Heart left ventricle (tissue), 16 donors: ENCODE measurements at places on chromosomes 12 and 14.

DNA sequence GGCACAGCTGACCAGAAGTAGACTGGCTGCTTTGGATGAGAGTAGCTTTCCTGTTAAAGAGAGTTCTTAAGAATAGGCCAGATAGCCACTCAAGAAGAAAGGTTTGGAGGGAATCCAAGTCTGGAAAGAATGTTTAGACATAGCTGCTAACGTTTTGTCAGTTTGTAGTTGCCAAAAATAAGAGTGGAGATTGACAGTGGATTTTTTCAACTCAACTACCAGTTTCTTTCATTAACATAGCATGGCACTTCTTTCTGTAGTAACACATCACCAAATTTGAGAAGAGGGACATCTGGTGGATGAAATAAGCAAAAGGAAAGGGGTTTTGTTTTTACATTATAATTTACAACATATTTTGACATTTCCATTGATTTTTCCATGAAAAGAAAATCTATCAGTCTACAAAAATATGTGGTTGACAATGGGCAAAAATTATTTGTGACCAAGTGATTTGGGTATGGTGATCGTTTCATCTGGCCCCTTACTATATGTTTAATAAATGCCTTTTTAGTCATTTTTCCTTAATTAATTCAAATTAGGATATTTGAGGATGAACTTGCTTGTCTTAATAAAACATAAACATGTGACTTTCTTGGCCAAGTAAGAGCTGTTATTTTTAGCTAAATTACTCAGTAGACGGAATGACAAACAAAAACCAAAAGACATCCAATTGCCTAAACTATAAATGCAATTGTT lies 71.1 kb downstream of the PTPRR start:
- no peak for DNase-seq

DNA sequence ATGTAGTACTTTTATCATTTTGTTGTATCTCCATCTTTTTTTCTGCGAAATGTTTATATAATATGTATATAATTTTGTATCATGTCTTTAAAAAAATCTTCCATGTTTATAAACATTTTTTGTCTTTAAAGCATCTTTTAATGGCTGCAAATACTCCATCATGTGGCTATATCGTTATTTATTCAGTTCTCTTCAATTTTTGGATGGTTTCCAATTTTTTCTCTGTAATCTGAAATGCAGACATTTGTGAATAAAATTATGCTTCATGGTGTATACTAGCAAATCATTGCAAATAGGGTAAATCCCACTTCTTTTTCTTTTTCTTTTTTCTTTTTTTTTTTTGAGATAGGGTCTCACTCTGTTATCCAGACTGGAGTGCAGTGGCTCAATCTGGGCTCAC lies 54.0 kb downstream of the CPSF2 start:
- no peak for DNase-seq

GRCh38 chr12:115194448-115194847 lies 510.5 kb upstream of the TBX3 start:
- DNase-seq, result no peak

GRCh38 chr14:47454025-47454424 lies 221.4 kb downstream of the MDGA2 start:
- DNase-seq, result no peak

DNA sequence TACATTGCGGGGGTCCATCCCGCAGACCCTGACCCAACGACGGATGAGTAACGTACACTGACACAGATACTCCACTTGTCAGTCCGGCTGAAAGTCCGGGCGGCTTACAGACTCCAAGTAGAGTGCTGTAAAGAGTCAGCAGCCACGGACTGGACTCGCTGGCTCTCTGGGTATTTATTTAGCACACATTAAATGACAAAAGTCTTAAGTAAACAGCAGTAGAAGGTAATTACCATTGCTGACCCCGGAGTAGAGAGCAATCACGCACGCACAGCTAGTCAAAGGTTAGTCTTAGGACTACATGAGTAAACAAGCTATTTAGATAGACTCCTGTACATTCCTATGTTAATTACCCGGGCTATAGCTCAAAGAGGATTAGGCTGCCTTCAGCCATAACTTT lies 780.9 kb downstream of the RPS29 start:
- DNase-seq, result no peak

DNA sequence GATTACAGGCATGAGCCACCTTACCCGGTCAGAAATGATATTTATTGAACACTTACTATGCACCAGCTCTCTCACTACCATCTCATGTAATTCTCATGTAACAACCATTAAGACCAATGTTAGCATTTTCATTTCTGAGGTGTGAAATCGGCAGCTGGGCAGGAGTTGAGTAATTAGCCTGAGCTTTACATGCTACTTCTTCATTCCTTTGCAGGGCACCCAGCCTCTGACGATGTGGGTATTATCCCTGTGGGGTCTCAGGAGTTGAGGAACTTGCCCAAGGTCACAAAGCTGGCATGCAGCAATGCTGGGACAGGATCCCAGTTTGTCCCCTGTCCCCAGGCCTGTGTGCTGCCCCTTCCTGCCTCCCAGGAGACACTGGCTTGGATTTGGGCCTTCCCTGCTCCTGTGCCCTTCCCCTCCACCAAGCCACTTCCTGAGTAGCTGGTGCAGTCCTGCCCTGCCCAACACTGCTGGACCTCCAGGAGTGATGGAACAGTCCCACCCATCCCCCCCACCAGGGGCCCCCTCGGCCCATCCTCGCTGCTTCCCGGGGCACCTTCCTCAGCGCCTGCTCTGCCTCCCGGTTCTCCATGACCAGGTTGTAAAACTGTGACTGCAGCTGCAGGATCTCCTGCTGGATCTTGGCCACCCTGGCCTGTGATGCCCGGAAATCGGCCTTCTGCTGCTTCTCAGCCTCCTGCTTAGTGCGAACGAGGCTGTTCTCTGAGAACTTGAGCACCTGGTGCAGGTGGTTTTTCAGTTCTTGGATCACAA lies 14.7 kb downstream of the RITA1 start:
- no peak for DNase-seq

DNA sequence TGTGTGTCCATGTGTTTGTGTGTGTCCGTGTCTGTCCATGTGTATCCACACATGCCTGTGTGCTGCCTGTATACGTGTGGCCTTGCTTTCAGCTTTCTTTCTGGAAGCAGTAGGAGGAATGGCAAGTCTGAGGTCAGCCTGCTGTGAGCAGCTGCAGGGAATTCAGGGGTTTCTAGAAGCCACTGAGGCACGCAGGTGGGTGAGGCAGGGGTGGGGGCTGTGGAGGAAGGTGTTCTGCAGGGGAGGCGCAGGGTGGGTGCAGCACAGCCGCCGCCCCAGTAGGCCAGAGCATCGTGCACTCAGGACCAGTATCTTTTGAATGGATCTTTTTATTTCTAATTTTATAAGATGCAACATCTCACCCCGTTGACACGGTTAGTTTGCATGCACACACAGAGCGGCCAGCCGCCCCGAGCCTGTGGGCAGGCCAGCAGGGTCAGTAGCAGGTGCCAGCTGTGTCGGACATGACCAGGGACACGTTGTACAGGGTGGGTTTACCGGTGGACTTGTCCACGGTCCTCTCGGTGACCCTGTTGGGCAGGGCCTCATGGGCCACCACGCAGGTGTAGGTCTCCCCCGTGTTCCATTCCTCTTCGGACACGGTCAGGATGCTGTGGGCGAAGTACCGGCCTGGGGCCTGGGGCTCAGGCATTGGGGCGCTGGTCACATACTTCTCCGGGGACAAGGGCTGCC lies 327.7 kb downstream of the TMEM121 start:
- DNase-seq, result no peak

GRCh38 chr14:83779266-83779665 lies 1750.7 kb upstream of the FLRT2 start:
- DNase-seq, result no peak

GRCh38 chr12:114286145-114286544 lies 119.8 kb downstream of the TBX5 start:
- DNase-seq, result no peak

DNA sequence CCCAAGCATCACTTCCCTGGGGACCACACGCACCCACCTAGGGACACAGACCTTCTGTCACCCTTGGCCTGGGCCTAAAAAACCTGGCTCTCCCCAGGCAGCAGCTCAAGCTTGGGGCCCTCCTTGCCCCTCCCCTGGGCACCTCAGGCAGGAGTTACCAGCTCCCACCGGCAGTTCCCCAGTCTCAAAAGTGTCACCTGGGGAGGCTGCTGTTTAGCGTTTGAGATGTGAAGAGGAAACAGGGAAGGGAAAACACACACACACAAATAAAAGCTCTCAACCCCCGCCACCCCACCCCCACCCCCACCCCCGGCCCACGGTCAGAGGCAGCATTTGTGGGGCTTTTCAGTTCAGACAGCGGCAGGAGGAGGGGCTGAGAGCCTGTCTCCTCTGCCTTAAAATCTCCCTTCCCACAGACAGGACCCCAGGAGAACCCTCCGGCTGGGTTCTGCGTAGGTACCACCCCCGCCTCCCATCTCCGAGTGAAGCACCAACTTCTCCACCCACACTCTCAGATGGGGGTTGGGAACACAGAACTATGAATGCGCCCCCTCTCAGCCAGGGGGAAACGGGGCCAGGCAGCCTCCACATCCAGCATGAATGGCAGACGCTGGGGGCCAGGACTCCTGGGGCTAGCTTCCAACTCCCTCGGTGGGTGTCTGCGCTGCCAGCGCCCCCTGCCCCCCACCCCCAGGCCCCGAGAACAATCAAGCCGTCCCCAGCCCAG lies 3.0 kb downstream of the NCOR2 start:
- DNase-seq, result no peak

DNA sequence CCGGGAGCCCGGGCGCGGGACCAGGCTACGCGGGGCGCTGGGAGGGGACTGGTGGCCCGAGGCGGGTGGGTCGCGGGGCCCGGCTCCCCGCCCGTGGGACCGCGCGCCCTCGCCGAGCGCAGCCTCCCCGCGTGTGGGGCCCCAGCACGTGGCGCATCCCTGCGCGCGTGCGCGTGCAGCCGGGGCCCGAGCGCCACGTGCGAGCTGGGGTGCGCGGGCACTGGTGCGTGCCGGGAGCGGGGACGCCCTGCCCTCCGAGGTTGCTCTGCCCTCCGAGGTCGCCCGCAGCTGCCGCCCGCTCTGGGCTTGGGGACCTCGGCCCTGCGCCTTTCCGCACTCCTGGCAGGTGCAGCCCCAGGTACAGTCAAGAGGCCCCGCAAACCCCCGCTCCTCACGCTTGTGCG lies 365 bp upstream of the CCDC88C start:
- DNase-seq, result no peak

- DNase-seq, result no peak
These were observed 54.1 kb downstream of the GRIP1 start for GRCh38 chr12:66624806-66625205.

DNA sequence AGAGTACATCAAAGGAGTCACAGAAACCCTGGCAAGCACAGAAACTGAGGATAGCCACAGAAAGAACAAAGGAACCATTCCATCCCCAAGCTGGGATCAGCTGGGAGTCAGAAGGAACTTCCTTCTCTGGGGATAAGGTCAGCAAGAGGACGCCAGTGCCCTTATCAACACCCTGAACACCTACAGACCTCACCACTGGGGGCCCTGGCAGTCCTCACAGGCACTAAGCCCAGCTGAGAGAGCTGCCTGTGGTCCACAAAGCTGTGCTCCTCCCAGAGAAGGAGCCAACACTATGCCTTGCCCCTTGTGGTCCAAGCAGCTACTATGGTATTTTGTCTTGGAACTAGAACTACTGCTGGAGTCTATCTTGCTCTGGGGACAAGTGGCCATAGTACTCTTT lies 171.1 kb upstream of the CCDC196 start:
- no peak for DNase-seq

DNA sequence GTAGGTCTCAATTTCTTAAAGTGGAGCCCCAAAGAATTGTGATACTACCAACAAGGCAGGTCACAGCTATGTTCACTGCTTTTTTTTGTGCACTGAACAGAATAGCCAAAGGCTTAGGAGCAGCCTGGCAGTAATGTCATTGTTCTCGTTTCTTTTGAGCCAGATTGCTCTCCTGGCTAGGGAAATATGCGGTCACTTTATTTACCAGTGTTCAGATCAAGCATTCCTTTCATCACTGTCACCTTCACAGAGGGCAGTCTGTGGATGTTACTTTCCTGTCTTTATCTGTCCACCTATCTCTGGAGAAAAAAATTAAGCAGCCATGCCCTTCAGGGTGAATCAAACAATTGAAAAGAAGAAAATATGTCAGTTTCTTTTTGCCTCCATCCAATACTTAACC lies 159.6 kb downstream of the BTG1 start:
- DNase-seq, result no peak

DNA sequence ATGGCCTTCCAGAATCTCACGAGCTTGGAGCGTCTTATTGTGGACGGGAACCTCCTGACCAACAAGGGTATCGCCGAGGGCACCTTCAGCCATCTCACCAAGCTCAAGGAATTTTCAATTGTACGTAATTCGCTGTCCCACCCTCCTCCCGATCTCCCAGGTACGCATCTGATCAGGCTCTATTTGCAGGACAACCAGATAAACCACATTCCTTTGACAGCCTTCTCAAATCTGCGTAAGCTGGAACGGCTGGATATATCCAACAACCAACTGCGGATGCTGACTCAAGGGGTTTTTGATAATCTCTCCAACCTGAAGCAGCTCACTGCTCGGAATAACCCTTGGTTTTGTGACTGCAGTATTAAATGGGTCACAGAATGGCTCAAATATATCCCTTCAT lies 92.2 kb downstream of the FLRT2 start:
- no peak for DNase-seq

- no peak for DNase-seq
These were observed 7.4 kb upstream of the IGFBP6 start for GRCh38 chr12:53090105-53090504.

DNA sequence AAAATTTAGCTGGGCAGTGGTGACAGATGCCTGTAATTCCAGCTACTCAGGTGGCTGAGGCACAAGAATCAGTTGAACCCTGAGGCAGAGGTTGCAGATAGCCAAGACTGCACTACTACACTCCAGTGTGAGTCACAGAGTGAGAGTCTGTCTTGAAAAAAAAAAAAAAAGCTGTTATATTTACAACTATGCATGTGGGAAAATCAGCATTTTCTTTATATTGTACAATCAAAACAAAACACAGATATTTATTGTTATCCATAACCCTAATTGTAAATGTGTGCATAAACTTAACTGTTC lies 12.5 kb downstream of the C1R start:
- DNase-seq, result no peak

DNA sequence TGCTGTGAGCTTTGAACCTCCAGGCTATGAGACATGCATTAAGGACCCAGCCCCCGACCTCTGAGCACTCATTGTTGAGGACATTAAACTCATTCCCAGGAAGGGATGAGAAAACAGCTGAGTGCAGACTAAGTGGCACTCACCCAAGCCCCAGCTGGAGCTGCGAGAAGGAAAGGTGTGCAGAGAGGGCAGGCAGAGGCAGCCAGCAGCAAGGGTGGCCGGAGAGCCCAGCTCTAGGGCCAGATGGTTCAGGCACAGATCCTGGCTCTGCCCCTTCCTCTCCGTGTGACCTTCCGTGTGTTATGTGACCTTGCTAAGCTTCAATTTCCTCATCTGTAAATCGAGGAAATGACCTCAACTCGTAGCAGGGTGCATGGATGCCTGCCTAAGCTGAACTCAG lies 3.7 kb downstream of the TSPAN11 start:
- no peak for DNase-seq
